ENCODE measurements at places on chromosomes 13 and 19. TPM values are rescaled to one million over a fixed set of nuclear protein-coding genes. Genes with fewer than 3 reads are reported as not detected.
A peak's percentile ranks its signal among the peaks of the same experiment; 100 is the strongest.

DNA sequence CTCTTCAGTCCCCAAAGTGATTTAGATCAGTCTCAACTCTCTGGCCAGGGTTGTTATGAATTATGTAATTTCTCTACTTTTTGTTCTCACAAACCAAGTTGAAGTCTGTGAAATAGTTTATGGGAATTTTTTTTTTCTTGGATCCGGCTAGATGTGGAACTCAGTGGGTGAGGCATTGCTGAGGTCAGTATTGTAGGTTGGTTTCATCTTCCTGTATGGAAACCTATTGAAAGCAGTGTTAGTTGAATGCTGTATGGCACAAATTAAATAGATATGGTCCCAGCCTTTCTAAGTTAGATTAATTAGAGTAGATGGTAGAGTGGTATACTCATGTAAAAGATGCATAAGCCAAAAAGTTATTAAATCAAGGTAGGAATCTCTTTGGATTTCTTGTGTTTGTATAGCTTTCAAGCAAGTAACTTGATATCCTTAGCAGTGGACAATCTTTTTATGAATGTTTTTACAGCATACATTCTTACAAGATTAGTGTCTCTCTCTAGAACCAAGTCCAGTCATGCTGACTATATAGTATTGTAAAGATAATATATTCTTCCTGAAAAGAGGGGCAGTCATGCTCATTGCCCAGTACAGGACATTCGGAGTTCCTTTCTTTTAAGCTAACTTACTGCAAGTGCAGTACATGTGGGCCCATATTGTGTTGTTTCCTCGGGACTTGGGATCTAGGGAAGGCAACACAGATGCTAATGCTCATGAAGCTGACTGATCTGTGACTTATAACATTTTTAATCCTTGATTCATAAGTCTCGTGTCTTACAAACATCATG is 2541.1 kb downstream of the PCDH9 start:
- DNase-seq = no peak

- no peak for DNase-seq
Measured at GRCh38 chr13:110358381-110358780, 51.3 kb downstream of the COL4A2 start.

GRCh38 chr19:3163230-3163886 is 15.2 kb upstream of the S1PR4 start:
- DNase-seq = peak; percentile 67

DNA sequence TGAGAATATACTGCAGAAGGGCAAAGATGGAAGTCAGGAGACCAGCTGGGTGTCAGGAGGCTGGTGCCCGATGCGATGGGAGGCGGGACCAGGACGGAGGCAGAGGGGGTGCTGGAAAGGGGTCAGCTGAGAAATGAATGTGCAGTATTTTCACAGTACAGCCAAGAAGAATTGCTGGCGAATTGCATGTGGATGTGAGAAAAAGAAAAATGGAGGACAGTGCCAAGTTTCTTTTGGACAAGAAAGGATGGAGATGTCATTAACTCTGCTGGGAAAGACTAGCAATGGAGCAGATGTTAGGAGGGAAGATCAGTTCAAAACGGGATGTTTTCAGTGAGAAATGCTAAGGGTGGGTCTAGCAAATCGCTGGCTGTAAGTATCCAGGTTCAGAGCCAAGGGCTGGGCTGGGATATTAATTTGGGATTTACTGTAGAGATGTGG is 7.0 kb downstream of the CRYL1 start:
- no peak for DNase-seq

GRCh38 chr13:48159401-48159800 is 64.5 kb upstream of the MED4 start:
- DNase-seq = no peak

GRCh38 chr19:55536951-55537740 is at the start of gene SBK2:
Gene SBK2, minus strand, starts transcription at chr19:55537133. Its CDS starts 839 bp downstream, at chr19:55536294.
- no peak for DNase-seq

ZNF440 gene
- 9.8 TPM for total RNA-seq

TEX29 gene
- not detected for total RNA-seq

- no peak for DNase-seq
Measured at GRCh38 chr19:970695-971094, 13.4 kb upstream of the WDR18 start.

Data from breast epithelium (tissue), 4 donors.